ENCODE measurements at places on chromosomes 4 and X. TPM values are rescaled to one million over a fixed set of nuclear protein-coding genes. Genes with fewer than 3 reads are reported as not detected.

GRCh38 chr4:81459228-81459627 is 12.5 kb downstream of the RASGEF1B start:
- DNase-seq: no peak

DNA sequence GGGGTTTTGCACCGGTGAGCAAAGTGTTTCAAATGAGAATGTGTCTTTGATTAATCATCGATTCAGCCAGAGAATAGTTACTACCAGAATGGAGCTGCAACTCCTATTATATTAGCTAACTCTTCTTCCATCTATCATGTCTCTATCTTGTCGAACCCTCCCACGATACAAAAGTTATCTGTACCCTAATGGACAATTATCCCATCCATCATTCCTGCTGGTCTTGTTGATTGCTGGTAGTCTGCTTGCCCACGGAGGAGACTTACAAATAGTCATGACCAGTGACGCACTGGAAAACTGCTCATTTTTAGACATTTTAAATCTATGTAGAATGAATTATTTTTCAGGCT is 67.5 kb downstream of the RTL9 start:
- DNase-seq: no peak

GRCh38 chr4:138675685-138676084 is 339.9 kb upstream of the NOCT start:
- no peak for DNase-seq

- no peak for DNase-seq
These were observed 5.1 kb upstream of the NDST3 start for GRCh38 chr4:118029224-118029623.

DNA sequence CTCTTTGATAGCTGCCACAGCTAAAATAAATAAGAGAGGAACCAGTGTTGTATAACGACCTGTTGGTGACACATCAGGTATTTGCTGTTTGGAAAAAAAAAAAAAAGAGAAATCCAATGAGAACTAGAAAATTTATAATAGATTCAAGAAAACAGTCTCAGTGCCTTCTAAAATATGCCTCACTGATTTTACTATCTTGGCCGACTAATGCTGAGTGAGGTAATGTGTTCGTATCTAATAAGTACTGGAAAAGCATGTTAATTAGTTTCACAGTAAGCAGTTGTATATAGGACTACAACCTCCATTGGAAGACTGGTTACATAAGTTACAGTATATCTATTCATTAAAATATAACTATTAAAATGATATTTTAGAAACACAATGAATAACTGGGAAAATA is 32.4 kb downstream of the ATP8A1 start:
- DNase-seq: no peak

GRCh38 chr4:47830265-47831025 is 7.4 kb downstream of the CORIN start:
- DNase-seq: no peak

- no peak for DNase-seq
These were observed 14.5 kb upstream of the MED14 start for GRCh38 chrX:40749681-40750494.

- no peak for DNase-seq
These were observed 535.2 kb downstream of the ARAP2 start for GRCh38 chr4:35709080-35709479.

DNA sequence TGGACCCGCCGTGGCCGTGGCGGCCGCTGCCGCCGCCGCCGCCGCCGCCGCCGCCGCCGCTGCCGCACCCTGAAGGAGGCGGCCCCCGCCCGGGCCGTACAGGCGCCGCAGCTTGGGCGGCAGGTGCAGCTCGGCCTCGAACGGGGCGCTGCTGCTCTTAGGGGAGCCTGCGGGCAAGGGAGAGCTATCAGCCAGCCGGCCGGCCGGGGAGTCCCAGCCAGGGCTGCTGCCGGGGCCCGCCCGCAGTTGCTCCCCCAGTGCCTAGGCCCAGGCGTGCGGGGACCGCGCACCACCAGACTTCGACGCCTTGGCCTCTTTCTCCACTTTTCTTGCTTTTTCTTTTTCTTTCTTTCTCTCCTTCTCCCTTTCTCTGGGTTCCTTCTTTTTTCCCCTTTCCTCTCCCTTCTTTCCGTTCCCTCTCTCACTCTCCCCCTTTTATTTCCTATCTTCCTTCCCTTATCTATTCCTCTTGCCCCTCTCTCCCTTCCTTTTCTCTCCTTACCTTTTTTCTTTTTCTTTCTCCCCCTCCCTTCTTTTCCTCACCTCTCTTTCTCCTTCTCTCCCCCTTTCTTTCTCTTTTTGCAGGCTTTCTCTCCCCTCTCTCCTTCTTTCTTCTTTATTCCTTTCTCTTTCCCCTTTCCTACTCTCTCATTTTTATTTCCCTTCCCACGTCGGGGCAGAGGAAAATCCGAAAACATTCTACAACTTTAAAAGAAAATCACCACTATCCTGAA is 2.0 kb downstream of the ARX start:
- no peak for DNase-seq

GRCh38 chr4:177532358-177532757 is 90.1 kb upstream of the AGA start:
- no peak for DNase-seq

DNA sequence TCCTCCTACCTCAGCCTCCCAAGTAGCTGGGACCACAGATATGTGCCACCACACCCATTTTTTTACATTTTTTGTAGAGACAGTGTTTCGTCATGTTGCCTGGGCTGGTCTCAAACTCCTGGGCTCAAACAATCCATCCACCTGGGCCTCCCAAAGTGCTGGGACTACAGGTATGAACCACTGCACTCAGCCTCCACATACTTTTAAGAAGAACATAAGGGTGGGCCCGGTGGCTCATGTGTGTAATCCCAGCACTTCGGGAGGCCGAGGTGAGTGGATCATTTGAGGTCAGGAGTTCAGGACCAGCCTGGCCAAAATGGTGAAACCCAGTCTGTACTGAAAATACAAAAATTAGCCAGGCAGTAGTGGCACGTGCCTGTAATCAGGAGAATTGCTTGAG is 51.5 kb upstream of the MXD4 start:
- DNase-seq: no peak

DNA sequence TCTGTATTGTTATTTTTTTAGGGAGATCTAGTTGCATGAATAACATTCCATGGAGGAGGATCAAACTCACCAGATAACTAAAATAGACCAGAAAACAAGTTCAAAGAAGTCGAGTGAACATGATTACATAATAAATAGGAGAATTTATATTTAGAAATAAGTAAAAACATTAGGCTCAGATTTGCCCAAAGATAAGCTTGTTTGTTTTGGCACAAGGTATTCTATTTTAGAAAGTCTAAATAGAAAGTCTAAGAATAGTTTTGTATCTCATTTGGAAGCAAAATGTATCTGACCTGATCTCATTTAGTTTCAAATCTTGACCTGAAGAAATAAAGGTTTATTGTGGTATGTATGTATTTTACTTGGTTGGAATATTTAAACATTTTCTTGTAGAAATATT is 670.6 kb upstream of the GALNTL6 start:
- no peak for DNase-seq

- no peak for DNase-seq
These were observed 273.1 kb downstream of the DCTD start for GRCh38 chr4:182643801-182644682.

DNA sequence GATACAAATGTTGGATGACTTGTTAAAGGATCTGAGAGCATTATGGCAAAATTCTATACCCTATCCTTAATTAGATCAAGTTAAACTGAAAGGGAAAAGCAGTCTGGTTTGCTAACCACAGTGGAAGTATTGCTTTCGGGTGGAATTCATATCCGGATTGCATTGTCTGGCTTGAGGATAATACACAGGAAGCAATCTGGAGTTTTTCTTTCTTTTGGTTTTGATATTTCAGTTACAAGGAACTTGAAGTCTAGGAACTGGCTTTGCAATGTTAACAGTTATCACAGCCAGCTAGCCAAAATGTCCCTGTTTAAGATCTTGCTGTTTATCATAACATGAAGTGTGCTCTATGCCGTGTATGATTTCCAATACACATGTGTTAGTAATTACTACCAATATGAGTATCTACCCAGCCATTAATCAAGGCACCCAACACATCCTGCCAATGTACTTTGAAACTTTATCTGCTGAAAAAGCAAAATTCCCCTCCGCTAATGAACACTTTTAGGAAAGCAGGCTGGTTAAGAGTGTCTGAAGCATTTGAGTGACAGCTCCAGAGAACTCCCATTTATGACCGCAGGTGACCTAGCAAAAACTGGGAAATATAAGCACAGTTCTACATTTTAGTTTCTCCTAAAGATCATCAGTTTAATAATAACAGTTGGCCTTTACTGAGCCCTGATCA is 146.4 kb downstream of the PALLD start:
- DNase-seq: no peak

GRCh38 chr4:26145212-26145611 is 175.6 kb upstream of the RBPJ start:
- DNase-seq: no peak

PPM1K gene
- 14.2 TPM for total RNA-seq

SLC25A53 gene
- 14.9 TPM for total RNA-seq

TLR2 gene
- total RNA-seq: 13.9 TPM

CSAG3 gene
- total RNA-seq: not detected

HTT-AS gene
- not detected for total RNA-seq

FAM114A1 gene
- total RNA-seq: 43.2 TPM

TKTL2 gene
- total RNA-seq: not detected

TDO2 gene
- total RNA-seq: 1.0 TPM

ETDA gene
- not detected for total RNA-seq

FGG gene
- total RNA-seq: 0.57 TPM

EDA2R gene
- total RNA-seq: 4.4 TPM

MAGEC1 gene
- total RNA-seq: not detected

NPY5R gene
- total RNA-seq: 0.99 TPM

TCEAL6 gene
- 1.4 TPM for total RNA-seq
